NCI-H345 (cell line): ENCODE measurements at places on chromosomes 13 and 19.

DNA sequence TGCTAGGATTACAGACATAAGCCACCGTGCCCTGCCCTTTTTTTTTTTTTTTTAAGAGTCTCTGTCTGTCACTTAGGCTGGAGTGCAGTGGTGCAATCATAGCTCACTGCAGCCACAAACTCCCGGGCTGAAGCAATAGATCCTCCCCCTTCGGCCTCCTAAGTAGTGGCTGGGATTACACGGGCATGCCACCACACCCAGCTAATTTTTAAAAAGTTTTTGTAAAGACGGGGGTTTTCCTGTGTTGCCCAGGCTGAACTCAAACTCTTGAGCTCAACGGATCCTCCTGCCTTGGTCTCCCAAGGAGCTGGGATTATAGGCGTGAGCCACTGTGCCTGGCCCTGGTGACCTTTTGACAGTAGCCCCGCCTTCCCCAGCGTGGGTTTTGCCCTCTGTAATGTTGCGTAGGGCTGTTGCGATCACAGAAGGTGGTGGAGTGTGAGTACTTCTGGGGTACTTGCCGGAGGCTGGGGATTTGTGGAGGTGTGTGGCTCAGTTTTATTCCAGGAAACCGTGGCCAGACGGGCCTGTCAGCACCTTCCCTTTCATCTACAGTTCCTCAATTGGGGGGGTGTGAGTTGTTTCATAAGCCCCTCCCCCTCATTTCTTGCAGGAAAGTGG, 11.6 kb upstream of the RETN start:
- DNase-seq: no peak

DNA sequence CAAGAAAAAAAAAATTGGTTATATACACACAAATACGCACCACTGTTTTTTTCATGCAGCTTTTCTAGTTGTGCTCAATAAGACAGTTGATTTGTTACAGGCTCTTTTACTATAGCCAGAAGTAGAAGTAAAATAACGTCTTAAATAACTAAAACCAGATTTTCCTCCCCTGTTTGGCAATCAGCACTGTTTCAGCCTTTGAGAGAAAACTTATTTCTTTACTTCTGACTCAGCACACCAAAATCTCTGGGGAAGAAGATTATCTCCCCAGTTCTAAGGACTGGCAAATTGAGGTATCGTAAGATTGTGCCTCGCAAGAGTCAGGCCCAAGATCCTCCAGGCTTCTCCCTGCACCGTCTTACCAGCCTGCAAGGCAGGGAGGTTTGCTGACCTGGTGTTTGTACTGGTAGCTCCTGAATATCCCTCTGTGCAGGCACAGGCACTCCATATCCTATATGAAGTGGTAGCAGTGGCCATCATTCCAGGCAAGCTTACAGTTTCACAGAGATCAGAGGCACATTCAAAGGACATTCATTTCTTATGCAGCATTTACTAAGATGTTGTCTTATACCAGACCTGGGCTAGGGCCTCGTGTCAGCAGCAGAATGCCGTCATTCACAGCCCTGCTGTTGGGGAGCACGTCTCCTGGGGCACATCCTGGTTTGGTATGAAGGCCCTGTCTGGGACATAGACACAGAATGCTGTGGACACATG, 268.2 kb downstream of the ZNF536 start:
- DNase-seq: no peak

GRCh38 chr13:40994581-40995230, 24.4 kb downstream of the ELF1 start:
- no peak for DNase-seq

DNA sequence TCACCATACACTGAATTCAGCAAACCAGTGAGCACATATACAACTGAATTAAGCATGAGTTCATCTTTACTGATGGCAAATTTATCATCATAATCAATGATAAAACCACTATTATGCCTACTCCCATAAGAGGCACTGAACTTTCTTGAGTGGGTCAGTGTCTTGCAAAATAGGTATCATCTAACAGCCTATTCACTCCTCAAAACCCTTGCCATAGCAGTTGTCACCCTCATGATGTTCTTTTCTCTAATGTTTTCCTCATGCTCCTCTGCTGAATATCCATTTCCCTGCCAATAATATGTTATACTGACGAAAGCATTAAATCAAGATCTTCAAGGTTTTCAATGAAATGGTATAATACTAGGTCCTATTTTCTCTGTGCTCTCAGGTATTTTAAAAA, 5.6 kb downstream of the ARGLU1 start:
- no peak for DNase-seq

DNA sequence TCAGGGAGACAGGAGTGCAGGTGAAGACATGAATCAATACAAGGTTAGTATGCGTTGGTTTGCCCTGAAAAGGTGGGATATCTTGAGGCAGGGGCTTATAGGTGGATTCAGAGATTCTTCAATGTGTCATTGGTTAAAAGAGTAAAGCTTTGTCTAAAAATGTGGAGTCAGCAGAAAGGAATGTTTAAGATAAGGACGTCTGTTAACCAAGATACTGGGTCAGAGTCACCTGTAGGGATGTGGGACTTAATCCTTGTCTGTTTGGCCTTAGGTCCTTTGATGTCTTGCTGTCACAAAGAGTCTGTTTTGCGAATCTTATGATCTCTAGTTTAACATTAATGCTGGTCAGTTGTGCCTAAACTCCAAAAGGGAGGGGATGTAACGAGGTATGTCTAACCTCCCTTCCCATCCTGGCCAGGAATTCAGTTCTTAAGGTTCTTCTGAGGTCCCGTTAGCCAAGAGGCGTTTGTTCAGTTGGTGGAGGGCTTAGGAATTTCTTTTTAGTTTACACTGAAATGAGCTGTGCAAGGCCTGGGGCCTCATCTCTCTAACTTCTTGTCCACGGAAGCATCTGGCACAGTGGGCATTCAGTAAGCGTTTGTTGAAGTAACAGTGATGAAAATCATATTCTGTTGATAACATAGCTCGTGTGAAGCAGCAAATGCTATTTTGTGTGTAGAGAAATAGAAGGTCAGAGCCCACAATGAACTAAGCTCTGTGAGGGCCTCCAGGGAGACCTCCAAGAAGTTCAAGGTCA, 96.2 kb upstream of the RNF113B start:
- no peak for DNase-seq

- no peak for DNase-seq
Measured at GRCh38 chr13:111922086-111922485, 144.9 kb upstream of the SOX1 start.

DNA sequence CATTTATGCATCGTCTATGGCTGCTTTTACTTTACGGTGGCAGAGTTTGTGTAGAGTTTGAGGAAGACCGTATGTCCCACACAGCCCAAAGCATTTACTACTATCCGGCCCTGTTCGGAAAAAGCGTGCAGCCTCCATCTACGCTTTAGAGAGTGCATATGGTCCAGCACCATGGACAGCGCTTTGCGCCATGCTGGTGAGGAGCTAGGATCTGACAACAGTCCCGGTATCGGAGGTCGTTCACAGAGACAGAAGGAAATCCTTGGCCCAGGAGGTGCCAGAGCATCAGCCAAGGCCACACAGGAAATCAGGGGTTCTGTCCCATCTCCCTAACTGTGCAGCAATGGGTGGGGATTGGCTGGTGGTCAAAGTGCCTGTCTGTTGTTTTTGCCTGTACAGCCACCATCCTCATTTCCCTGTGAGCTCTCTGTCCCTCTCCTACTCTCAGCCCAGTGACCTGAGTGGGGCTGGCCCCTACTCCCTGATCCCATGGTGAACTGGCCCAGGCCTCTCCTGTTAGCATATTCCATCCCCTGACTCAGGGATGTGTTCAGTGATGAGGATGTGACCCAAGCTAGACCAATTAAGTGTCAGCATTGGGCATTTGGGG, 16.2 kb upstream of the PRODH2 start:
- no peak for DNase-seq

DNA sequence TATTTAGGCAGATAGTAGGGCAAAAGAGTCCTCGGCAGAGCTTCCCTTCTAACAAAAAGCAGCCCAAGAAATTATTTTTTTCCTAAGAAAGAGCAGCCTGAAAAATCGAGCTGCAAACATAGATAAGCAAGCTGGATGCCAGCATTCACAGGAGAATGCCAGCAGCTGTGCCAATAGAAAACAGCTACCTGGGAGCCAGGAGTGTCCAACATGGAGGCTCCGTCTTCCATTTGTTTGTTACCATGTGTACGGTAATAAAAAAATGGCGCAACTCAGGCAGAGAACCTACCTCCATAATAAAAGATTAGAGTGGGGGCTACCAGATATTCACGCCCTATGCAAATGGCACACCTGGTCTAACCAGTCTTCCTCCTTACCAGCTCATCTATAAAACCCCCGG, 77.6 kb upstream of the IPO5 start:
- no peak for DNase-seq

DNA sequence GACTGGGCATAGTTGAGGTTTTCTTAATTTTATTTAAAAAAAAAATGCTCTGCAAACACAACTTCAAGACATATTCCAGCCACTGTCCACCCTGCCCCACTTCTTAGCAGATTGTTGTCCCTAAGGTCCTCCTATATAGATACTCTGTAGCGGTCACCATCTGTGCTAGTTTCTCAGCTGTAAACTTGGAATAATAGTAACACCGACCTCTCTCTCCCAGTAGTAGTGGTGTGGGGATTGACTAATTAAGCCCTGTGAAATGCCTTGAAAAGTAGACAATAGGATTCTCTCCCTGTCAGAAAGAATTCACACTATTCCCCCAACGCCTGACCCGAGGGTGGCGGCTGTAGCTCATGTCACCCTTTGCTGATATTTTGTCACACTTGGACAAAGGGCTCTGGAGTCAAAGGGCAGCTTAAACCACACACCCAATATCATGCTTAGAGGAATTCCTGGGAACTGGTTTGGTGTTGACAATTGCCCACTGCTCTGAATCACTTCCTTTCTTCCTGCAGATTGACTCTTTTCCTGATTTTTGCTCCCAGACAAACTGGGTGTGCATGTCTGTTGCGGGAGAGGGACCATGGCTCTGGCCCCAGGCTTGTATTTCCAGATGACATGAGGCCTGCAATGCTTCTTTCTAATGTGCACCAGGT, 9.2 kb upstream of the SERP2 start:
- no peak for DNase-seq

- DNase-seq: no peak
Measured at GRCh38 chr19:33273881-33274662, 28.3 kb downstream of the CEBPA start.

DNA sequence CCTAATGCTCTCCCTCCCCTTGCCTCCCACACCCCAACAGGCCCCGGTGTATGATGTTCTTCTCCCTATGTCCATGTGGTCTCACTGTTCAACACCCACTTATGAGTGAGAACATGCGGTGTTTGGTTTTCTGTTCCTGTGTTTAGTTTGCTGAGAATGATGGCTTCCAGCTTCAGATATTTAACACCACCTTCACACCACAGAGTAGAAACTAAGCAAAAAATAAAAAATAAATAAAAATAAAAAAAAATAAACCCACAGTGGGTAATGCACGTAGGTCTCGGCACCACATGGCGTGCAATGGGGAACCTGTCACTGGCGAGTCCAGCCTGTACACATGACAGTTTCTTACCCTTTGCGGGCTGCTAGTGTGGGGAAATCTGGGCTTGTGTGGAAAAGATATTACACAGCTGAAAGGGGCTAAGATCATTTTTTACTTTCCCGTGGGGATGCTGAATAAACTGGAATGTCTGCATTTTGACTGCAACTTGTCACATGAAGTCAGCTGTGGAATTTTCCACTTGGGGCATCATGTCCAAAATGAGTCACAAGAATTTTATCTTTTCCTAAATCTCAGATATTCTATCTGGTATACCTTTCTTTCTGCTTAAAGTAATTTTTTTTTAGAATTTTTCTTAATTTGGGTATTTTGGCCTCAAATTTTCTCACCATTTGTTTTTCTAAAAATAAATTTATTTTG, 170.5 kb downstream of the IRS2 start:
- DNase-seq: no peak
